GM23248 (cell line): ENCODE measurements at places on chromosomes 5 and 9. TPM values are rescaled to one million over a fixed set of nuclear protein-coding genes. Genes with fewer than 3 reads are reported as not detected.
A peak's percentile ranks its signal among the peaks of the same experiment; 100 is the strongest.

PCDHA9 gene
- not detected in 2 replicates for total RNA-seq

GRCh38 chr9:121984726-121985402, 108.2 kb downstream of the TTLL11 start:
- peak; percentile 94 for DNase-seq

DNA sequence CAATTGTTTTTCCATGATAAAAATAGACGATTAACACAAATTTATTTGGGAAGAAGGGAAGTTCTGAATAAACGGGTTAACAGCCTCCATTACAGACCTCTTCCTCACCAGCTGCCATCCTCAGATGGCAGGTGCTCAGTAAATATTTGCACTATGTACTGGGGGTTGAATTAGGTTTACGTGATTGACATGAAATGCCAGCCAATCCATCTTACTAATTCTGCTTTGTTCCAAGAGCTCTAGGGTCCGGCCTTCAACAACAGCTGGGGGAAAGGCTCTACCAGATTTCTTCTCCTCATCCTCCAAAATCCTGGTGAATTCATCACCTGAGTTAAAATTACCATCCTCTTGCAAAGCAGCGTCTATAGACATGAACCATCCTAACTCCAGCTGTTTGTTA, 104.6 kb downstream of the MTX3 start:
- DNase-seq: no peak

- no peak for DNase-seq
These were observed 81.3 kb downstream of the THBS4 start for GRCh38 chr5:80116465-80116864.

GRCh38 chr9:37602817-37603216, 10.4 kb upstream of the TOMM5 start:
- DNase-seq: peak; percentile 15

DNA sequence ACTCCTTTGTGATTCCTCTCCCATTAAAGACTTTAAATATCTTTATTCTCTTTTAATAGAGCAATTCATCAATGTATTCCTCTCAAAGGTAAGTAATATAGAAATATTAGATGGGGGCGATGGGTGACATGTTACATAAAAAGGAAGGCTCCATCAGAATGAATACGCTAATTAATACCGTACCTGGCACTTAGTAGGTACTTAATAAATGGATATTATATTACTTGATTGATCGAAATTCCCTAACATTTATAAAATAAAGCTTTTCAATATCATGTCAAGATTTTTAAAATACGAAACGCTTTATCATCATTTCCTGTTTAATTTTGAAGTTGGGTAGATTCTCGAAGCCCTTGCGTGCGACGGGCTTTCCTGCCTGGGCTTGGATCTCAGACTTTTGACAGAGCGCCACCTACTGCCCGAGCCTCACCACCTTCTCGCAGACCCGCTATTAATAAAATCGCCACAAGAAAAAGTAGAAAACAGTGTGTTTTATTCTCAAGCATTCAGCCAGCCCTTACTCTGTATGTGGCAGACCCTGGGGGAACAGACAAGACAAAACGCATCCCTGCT, 99.4 kb downstream of the C5orf15 start:
- DNase-seq: peak; percentile 90

DNA sequence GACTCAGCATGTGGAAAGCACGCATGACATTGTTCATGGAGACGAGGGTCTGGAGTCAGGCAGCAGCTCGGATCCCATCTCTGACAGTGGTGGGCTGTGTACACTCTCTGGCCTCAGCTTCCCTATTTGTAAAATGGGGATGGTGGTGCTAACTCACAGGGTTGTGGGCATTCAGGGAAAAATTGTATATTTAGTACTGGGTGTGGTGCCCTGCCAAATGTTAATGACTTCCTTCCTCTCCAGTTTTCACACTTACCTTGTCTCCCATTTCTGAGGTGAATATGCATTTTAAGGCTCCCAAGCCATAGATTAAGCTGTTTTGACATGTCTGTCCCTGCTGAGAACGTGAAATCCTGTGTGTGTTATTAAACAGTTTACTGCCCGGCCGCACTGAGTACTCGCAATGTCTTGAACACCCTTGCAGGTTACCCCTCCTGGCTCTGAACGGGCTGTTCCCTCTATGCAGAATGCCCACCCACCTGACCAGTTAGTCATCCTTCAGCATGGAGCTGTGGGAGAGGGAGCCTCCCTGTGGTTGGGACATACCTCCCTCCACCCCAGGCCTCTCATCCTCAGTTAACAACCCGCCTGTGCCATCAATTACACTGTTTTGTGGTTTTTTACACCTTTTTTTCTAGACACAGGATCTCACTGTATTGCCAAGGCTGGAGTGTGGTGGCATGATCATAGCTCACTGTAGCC, 25.8 kb downstream of the TJP2 start:
- peak; percentile 52 for DNase-seq

DNA sequence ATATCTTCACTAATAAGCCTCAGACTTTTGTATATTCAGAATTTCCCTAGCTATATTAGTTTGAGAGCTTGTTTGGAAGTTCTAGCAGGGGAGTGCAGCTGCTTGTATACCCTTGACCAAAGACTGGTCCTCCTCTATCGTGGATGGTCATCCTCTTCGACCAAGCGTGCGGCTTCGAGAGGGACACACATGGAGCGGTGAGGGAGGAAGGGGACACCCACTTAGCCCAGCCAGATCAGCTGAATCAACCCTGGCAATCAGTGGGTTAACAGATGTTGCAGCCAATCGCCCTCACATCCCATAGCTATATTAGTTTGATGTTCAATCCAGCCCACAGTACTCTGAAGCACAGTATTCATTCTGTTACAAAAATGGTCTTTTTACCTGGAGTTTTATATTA, 3.2 kb downstream of the CAVIN4 start:
- no peak for DNase-seq

GRCh38 chr9:34744295-34745221, 34.6 kb upstream of the CCL21 start:
- peak; percentile 72 for DNase-seq

GRCh38 chr9:130981756-130982137, 27.2 kb upstream of the LAMC3 start:
- DNase-seq: no peak
